Ascending aorta (tissue), 2 donors: ENCODE measurements at places on chromosomes 5 and 9.

- H3K36me3 ChIP-seq = peaks cover 28% of the 10 kb centered on the region
- H3K4me1 ChIP-seq = no peaks in the 10 kb centered on the region
- H3K27ac ChIP-seq = no peak overlapping the region
- DNase-seq = no peak
- no peak overlapping the region for H3K4me3 ChIP-seq
Measured at GRCh38 chr5:207599-207998, 10.4 kb downstream of the CCDC127 start.

- H3K36me3 ChIP-seq = no peaks in the 10 kb centered on the region
- H3K27me3 ChIP-seq = no peaks in the 10 kb centered on the region
- H3K4me3 ChIP-seq = no peak overlapping the region
- no peak for DNase-seq
- no peak overlapping the region for H3K27ac ChIP-seq
Measured at GRCh38 chr9:99385814-99386279, 163.8 kb downstream of the SEC61B start.

GRCh38 chr5:74201334-74202081 lies 439.0 kb downstream of the ENC1 start:
- no peaks in the 10 kb centered on the region for H3K36me3 ChIP-seq
- peak overlapping the region; percentile 1 for H3K27ac ChIP-seq

- no peak for DNase-seq
- H3K36me3 ChIP-seq = no peaks in the 10 kb centered on the region
- no peaks in the 10 kb centered on the region for H3K4me1 ChIP-seq
- H3K27ac ChIP-seq = no peak overlapping the region
- H3K27me3 ChIP-seq = no peaks in the 10 kb centered on the region
Measured at GRCh38 chr5:147699496-147700088, 82.9 kb downstream of the JAKMIP2 start.

GRCh38 chr9:113428062-113428615 lies 17.6 kb downstream of the C9orf43 start:
- no peak overlapping the region for H3K27ac ChIP-seq
- H3K27me3 ChIP-seq = no peaks in the 10 kb centered on the region
- H3K36me3 ChIP-seq = no peaks in the 10 kb centered on the region
- H3K4me3 ChIP-seq = no peak overlapping the region
- H3K4me1 ChIP-seq = no peaks in the 10 kb centered on the region

DNA sequence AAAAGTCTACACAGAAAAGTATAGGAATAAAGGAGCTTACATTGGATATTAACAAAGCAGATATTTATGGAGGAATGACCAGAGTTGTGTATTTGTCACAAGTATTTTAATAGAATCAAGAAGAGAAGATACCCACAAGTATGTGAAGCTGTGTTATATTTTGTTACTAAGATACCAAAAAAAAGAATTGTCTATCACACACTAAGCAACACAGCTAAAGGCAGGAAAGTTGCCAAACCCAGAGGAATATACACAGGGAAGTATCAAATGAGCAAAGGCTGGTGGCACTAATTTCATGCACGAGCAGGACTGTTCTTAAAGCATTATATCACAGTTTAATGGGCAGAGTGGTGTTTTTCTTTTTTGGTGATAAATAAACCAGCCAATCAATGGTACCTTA lies 30.9 kb upstream of the RAI14 start:
- H3K4me3 ChIP-seq = no peak overlapping the region
- H3K4me1 ChIP-seq = no peaks in the 10 kb centered on the region
- DNase-seq = no peak
- H3K27me3 ChIP-seq = no peaks in the 10 kb centered on the region

- no peak overlapping the region for H3K27ac ChIP-seq
- no peak for DNase-seq
- no peaks in the 10 kb centered on the region for H3K4me1 ChIP-seq
Measured at GRCh38 chr5:16807547-16807864, 128.6 kb downstream of the MYO10 start.

DNA sequence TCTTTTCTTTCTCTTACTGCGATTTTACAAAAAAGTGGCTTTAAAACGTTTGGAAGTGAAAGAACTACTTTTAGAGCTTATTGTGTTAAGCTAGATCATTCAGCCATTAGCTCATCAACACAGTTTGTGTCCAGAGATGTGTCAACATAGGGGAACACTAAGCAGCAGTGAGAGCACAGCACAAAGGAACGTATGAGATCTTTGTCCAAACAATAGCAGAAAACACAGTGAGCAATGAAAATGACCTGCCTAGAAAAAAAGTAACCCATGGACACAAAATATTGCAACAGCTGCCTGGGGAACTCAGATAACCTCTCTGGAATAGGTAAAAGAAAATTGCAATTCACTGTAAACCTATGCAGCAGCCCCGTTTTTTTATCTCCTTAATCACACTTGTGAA lies 372.5 kb downstream of the ARHGEF28 start:
- H3K27me3 ChIP-seq = no peaks in the 10 kb centered on the region
- no peaks in the 10 kb centered on the region for H3K36me3 ChIP-seq
- no peak for DNase-seq
- H3K4me1 ChIP-seq = no peaks in the 10 kb centered on the region

DNA sequence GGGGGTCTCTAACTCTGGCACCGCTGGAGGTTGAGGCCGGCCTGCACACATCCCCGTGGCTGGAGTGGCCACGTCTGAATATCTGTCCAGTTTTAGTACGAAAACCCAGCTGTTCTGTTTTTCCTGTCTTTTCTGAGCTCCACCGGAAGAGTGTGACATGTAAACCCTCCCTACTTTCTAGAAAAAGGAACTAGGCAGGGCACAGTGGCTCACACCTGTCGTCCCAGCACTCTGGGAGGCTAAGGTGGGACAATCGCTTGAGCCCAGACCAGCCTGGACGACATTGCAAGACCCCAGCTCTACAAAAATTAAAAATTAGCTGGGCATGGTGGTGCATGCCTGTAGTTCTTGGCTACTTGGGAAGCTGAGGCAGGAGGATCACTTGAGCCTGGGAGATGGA lies 8.2 kb upstream of the PHYKPL start:
- H3K4me3 ChIP-seq = no peak overlapping the region
- H3K4me1 ChIP-seq = no peaks in the 10 kb centered on the region
- DNase-seq = no peak
- H3K36me3 ChIP-seq = no peaks in the 10 kb centered on the region

DNA sequence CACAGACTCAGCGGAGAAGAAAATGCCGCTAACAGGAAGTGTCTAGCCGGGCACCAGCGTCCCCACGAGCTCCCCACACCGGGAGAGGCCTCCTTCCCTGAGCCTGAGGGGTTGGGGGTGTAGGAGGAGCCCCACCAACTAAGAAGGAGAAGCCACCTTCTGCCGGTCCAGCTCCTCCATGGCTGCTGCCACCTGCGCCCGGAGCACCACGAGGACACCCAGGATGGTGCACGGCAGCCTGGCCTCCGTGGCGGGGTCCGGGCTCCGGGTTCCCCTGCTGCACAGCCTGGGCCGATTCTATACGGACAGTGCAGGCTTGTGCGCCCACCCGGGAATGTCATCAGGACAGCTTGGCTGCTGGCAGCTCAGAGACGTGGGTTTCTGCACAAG lies 297 bp downstream of the LCN8 start:
- no peak overlapping the region for H3K27ac ChIP-seq
- H3K4me3 ChIP-seq = no peak overlapping the region
- no peaks in the 10 kb centered on the region for H3K36me3 ChIP-seq

DNA sequence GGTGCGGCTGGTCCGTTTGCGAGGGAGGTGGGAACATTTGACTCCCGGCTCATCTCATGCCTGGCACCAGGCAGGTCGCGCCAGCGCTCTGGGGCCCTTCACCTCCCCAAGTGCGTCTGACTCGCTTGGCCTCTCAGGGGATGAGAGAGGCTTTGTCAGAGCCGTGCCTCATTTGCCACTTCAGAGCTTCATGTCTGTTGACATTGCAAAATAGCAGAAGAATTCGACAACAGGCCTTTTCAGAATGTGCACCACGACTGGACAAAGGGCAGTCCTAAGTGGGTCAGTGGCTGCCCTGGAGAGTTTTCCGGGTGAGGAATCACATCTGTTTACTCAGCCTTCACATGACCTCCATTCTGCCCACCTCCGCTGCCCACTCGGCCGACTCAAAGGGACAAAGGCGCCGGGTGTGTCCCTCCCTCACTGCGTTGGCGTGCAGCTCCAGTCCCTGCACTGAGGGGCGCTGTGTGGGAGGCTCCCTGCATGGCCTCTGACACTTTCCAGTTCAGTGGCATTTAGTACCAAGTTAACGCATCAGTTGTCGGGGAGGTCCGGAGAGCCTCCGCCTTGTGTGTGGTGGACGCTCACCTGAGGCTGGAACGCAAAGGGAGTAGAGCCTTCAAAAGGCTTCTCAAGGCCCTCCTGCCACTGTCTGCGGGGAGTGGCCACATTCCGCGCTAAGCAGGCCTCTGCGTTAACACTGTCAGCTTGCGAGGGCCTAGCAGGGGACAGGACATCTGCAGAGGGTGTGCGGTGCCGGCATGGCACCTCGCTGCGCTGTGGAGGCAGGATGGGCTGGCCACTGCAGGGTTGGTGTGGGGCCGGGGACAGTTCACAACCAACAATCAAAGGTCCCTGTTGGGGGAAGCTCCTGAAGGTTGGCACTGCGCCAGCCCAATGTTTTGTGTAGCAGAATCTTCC lies 171.5 kb downstream of the NXNL2 start:
- no peak overlapping the region for H3K27ac ChIP-seq
- no peak for DNase-seq
- no peaks in the 10 kb centered on the region for H3K4me1 ChIP-seq
- no peaks in the 10 kb centered on the region for H3K27me3 ChIP-seq
- H3K36me3 ChIP-seq = no peaks in the 10 kb centered on the region
